ENCODE measurements at places on chromosomes 11 and 22. TPM values are rescaled to one million over a fixed set of nuclear protein-coding genes. Genes with fewer than 3 reads are reported as not detected.

The SGSM1 gene
- 10.6 TPM for total RNA-seq

The RAG1 gene
- 1.1 TPM for total RNA-seq

The TSPO gene
- total RNA-seq, result 130 TPM

The MTNR1B gene
- not detected for total RNA-seq

The TSPAN18 gene
- total RNA-seq, result 19.1 TPM

The GSC2 gene
- total RNA-seq, result not detected
